ENCODE measurements at places on chromosomes 13 and 19. TPM values are rescaled to one million over a fixed set of nuclear protein-coding genes. Genes with fewer than 3 reads are reported as not detected.

DNA sequence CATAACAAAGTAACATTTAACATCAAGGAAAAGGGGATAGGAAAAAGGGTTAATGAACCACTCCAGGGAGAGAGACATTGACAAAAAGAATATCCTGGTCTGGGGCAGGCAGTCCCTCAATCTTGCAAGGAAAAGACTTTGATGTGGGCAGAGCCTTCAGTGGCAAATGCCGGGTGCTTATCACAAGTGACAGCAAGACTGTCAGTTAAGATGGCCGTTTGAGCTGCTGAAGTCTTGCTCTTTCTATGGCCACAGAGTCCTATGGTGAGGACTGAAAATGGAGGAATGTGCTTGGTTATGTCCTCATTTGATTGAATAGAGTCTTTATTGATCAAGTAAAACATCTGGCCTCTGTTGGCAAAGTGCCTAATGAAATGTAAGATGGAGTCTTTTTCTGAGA, 112.1 kb downstream of the B3GLCT start:
- peak overlapping the region; percentile 80 for H3K27ac ChIP-seq
- no peak overlapping the region for H3K4me3 ChIP-seq
- no peaks in the 10 kb centered on the region for H3K36me3 ChIP-seq
- H3K27me3 ChIP-seq, result no peaks in the 10 kb centered on the region
- no peak for DNase-seq

The ZNF729 gene
- not detected for total RNA-seq

DNA sequence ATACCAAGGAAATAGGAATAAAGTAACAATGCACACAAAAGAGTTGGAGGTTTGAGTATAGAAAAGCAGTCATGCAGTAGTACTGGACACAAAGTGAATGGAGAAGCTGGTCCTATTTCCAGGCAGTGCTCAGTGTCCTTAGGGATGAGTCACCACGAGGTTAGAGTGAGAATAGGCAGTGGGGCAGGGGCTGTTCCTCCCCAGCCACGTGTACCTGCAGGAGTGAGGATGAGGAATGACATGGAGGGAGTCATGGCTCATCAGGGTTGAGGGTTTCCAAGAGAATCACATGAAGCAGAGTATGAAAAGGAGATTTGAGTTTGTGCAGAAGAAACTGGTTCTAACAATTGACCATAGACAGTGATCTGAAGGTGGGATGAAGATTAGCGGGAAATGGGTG, 74.8 kb upstream of the ZNF835 start:
- no peak overlapping the region for H3K4me3 ChIP-seq
- no peaks in the 10 kb centered on the region for H3K4me1 ChIP-seq
- H3K27me3 ChIP-seq, result peaks cover 16% of the 10 kb centered on the region
- DNase-seq, result no peak
- no peaks in the 10 kb centered on the region for H3K36me3 ChIP-seq
- H3K27ac ChIP-seq, result no peak overlapping the region

- no peak overlapping the region for H3K4me3 ChIP-seq
- H3K4me1 ChIP-seq, result no peaks in the 10 kb centered on the region
- no peaks in the 10 kb centered on the region for H3K27me3 ChIP-seq
- DNase-seq, result no peak
These were observed 22.3 kb downstream of the FAM216B start for GRCh38 chr13:42803563-42804204.

DNA sequence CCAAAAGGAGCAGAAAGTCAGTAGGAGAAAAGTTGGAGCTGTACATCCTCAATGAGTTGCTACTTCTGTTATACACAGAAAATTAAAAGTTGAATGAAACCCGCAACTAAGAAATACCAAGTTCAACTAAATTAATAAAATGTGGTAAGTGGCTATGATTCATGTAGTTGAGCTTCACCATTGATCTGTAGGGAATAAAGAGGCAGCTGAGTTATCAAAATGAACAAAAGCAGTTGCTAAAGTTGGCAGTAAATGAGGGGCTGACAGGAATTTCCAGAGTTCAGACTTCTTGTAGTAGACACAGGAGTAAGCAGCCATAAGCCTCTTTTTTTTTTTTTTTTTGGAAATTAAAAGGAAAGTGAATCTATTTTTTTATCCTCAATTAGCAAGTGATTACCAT, 234.6 kb downstream of the POSTN start:
- no peak overlapping the region for H3K4me3 ChIP-seq
- no peaks in the 10 kb centered on the region for H3K36me3 ChIP-seq
- no peak overlapping the region for H3K27ac ChIP-seq

The KLK12 gene
- total RNA-seq, result not detected

DNA sequence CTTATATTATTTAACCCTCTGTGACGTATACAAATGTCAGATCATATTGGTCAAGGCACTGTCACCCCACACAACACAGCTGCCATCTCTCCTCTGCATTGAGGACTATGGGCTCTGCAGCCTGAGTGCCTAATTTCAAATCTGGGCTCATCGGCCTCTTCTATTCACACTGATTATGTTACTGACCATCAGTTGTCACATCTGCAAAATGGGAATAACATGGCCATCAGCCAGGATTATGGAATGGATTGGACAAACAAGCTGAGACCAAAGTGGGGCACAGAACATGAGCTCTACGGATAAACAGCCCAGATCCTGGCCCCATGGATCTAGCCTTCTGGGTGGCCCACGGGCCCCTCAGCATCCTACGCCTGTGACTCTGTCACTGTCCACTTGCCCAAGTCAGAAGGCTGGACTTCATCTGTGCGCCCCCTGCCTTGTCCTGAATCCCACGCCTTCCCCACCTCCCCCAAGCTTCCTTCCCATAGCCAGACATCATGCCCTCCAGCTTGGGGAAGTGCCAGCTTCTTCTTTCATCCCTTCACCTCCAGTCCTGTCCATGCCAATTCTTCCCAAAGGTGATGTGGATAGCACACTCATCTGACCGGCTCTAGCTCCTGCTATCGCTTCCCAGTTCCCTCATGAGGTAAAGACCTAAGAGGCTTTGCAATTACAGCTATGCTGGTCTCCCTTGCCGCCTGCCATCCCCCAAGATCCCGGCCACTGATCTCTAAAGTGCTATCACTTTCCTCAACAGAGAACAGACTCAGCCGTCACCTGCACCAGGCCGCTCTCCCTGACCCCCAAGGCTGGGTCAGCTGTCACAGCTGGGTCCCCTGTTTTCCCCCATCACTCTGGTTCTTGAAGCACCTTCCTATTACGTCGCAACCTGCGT, 872 bp downstream of the FARSA start:
- DNase-seq, result no peak
- H3K36me3 ChIP-seq, result peaks cover 34% of the 10 kb centered on the region
- peak overlapping the region; percentile 88 for H3K27ac ChIP-seq
- no peaks in the 10 kb centered on the region for H3K4me1 ChIP-seq

- H3K27ac ChIP-seq, result no peak overlapping the region
- no peaks in the 10 kb centered on the region for H3K4me1 ChIP-seq
- no peaks in the 10 kb centered on the region for H3K27me3 ChIP-seq
These were observed 300.1 kb downstream of the COG6 start for GRCh38 chr13:39955560-39955959.

The TDRD12 gene
- not detected for total RNA-seq

The ZNF550 gene
- total RNA-seq, result 4.6 TPM

DNA sequence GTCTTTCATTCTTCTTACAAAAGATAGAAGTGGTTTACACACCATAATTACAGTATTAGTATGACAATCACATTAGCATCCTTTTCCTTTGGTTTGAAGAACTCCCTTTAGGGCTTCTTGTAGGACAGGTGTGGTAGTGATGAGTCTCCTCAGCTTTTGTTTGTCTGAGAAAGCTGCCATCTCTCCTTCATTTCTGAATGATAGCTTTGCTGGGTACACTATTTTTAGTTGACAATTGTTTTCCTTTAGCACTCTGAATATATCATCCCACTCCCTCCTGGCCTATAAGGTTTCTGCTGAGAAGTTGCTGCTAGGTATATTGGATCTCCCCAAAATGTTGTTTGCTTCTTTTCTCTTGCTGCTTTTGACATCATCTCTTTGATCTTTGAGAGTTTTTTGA, 39.3 kb downstream of the RASA3 start:
- H3K4me3 ChIP-seq, result no peak overlapping the region
- H3K4me1 ChIP-seq, result peaks cover 4% of the 10 kb centered on the region
- no peaks in the 10 kb centered on the region for H3K27me3 ChIP-seq
- H3K27ac ChIP-seq, result no peak overlapping the region
- no peaks in the 10 kb centered on the region for H3K36me3 ChIP-seq
- DNase-seq, result no peak

The ECSIT gene
- 142 TPM for total RNA-seq

The HIF3A gene
- total RNA-seq, result 37.5 TPM

- DNase-seq, result peak; percentile 36
- no peaks in the 10 kb centered on the region for H3K36me3 ChIP-seq
- no peaks in the 10 kb centered on the region for H3K27me3 ChIP-seq
- H3K4me3 ChIP-seq, result peak within 1 kb of the TSS; percentile 75
- peak within 1 kb of the TSS; percentile 89 for H3K27ac ChIP-seq
These were observed at the start of gene AKAP11 for GRCh38 chr13:42272115-42272803. TSS of gene AKAP11 (plus strand) at chr13:42272152. CDS start at chr13:42286349, 14,197 bp downstream.

- H3K27me3 ChIP-seq, result no peaks in the 10 kb centered on the region
- peaks cover 28% of the 10 kb centered on the region for H3K36me3 ChIP-seq
- peak within 1 kb of the TSS; percentile 97 for H3K27ac ChIP-seq
These were observed at the start of gene SCGB2B2 for GRCh38 chr19:34676697-34677385. TSS of gene SCGB2B2 (minus strand) at chr19:34677159. CDS start at chr19:34594563, 82,596 bp downstream.

DNA sequence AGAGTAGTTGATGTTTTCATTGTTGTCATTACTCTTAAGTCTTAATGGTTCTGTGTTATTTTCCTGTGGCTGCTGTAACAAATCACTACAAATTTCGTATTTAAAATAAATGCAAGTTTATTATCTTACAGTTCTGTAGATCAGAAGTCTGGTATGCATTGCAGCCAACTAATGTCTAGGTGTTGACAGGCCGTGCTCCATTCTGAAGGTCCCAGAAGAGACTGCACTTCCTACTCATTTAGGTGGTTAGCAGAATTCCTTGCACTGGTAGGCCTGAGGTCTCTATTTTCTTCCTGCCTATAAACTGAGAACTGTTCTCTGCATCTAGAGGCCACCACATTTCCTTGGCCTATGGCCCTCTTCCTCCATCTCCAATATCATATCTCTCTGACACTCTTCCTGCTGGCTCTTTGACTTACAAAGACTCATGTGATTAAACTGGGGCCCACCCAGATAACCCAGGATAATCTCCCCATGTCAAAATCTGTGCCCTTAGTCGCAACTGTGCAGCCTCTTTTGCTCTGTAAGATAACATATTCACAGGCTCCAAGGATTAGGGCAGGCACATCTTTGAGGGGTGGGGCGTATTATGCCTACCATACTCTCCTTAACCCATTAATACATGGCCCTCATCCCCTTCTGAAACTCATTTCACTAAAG, 468.4 kb downstream of the FOXO1 start:
- H3K36me3 ChIP-seq, result no peaks in the 10 kb centered on the region
- no peak overlapping the region for H3K27ac ChIP-seq

- no peak for DNase-seq
- no peaks in the 10 kb centered on the region for H3K27me3 ChIP-seq
- peaks cover 21% of the 10 kb centered on the region for H3K4me1 ChIP-seq
- H3K4me3 ChIP-seq, result no peak overlapping the region
- H3K36me3 ChIP-seq, result peaks cover 90% of the 10 kb centered on the region
These were observed 17.4 kb upstream of the GNA15 start for GRCh38 chr19:3118232-3119070.

GRCh38 chr13:26837997-26838396, 77.4 kb upstream of the GPR12 start:
- H3K36me3 ChIP-seq, result no peaks in the 10 kb centered on the region
- H3K4me1 ChIP-seq, result peaks cover 3% of the 10 kb centered on the region
- DNase-seq, result no peak
- H3K27me3 ChIP-seq, result no peaks in the 10 kb centered on the region
- no peak overlapping the region for H3K27ac ChIP-seq

The TPTE2 gene
- not detected for total RNA-seq

DNA sequence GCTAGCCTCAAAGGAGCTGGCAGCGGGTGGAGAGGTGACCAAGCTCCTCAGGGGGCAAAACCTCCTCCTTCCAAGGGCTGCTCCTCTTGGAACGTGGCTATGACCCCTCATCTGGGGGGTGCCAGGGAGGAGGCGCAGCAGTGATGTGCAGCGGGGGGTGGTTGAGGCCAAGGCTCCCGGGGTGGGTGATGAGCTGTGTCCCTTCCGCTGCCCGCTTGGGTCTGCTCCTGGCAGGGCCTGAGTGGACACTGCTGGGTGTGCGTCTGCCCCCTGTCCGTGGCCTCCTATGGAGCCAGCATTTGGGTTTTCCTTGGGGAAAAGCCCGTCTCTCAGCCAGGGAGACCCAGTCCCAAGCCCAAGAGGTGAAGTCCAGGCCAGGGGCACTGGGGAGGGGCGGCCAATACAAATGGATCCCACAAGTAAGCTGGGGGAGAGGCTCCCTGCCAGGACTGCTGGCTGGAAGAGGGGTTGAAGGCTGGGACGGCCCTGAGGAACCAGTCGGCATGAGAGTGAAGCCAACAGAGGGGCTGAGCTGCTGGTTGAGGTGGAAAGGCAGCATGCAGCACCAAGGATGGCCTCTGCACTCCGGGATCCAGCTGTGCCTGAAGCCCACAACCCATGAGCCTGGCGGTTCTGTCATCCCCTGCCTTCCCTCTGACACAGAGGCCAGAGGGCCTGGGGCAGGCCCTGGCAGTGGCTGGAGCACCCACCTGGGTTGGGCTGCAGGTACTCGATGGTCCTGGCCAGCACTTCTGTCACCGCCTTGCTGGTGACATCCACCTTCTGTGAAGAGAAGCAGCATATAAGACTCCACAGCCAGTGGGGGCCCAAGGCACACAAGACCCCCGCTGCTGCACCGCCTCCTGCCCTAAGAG, 22.7 kb downstream of the MPND start:
- peaks cover 43% of the 10 kb centered on the region for H3K4me1 ChIP-seq
- no peaks in the 10 kb centered on the region for H3K27me3 ChIP-seq
- no peak overlapping the region for H3K27ac ChIP-seq
- no peak overlapping the region for H3K4me3 ChIP-seq
- DNase-seq, result no peak
- H3K36me3 ChIP-seq, result peaks cover 6% of the 10 kb centered on the region

The PBX4 gene
- not detected for total RNA-seq

The MBD3L2 gene
- total RNA-seq, result not detected

DNA sequence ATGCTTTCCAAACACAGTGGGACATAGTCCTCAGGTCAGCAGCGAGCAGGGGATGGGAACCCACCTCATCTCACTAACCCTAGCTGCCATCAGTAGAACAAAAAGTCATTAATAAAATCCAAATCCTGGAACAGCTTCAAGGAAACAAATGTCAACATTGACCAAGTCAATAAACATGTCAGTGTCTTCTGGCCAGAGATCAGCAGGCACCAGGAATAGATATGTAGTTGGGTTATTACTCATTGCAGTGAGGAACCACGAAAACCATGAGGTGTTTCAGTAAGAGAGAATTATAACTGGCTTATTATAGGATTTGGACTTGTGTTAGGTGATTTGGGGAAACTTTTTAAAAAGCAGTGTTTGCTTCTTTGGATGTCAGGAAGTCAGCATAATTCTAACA, 17.1 kb upstream of the CD33 start:
- no peak overlapping the region for H3K4me3 ChIP-seq
- no peaks in the 10 kb centered on the region for H3K4me1 ChIP-seq
- H3K36me3 ChIP-seq, result no peaks in the 10 kb centered on the region
- no peak for DNase-seq
